ENCODE measurements at places on chromosomes 7 and 10.

- H3K36me3 ChIP-seq, result no peaks in the 10 kb centered on the region
- DNase-seq, result no peak
- H3K27ac ChIP-seq, result no peak overlapping the region
- H3K27me3 ChIP-seq, result no peaks in the 10 kb centered on the region
Measured at GRCh38 chr10:48416584-48417232, 110.2 kb downstream of the MAPK8 start.

GRCh38 chr10:59339351-59339750, 23.0 kb downstream of the FAM13C start:
- no peaks in the 10 kb centered on the region for H3K4me1 ChIP-seq
- H3K27ac ChIP-seq, result no peak overlapping the region
- no peak for DNase-seq
- H3K4me3 ChIP-seq, result no peak overlapping the region

DNA sequence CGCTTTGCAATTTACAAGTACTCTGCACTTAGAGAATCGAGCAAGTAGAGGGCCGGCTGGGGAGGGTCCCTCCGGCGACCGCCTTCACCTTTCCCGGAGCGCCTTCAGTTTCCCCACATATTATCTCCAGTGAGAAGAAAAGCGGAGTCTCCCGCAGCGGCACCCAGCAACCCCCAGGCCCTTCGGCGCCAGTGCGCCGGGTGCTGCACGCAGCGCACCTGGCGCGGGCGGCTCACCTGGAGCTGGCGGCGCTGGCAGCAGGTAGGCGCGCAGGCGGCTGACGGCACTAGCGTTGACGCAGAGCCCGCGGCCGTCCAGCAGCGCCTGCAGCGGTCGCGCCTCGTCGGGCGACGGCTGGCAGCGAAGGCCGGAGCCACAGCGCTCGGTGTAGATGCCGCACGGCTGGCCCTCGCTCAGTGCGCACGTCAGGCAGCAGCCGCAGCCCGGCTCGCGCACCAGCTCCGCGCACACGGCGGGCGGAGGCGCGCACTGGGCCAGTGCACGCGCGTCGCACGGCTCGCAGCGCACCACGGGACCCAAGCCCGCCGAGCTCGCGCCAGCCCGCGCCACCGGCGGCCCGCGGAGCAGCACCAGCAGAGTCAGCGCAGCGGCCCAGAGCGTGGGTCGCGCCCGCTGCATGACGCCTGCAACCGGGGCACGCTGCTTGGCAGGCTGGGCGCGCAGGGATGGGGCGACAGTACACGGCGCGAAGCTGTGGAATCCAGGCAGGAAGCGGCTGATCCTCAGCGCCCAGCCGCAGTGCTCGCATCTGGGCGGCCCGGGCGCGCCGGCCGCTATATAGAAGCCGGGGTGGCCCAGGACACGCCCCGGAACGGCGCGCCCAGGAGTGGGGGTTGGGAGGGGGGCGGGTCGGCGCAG, at the start of gene IGFBP3:
IGFBP3 (minus strand) TSS at position 771 of the 879 bp plus-strand sequence; CDS start at position 639, 132 bp downstream.
- peaks cover 13% of the 10 kb centered on the region for H3K4me1 ChIP-seq
- no peaks in the 10 kb centered on the region for H3K36me3 ChIP-seq
- H3K27ac ChIP-seq, result no peak within 1 kb of the TSS
- H3K27me3 ChIP-seq, result no peaks in the 10 kb centered on the region
- peak within 1 kb of the TSS; percentile 4 for H3K4me3 ChIP-seq

DNA sequence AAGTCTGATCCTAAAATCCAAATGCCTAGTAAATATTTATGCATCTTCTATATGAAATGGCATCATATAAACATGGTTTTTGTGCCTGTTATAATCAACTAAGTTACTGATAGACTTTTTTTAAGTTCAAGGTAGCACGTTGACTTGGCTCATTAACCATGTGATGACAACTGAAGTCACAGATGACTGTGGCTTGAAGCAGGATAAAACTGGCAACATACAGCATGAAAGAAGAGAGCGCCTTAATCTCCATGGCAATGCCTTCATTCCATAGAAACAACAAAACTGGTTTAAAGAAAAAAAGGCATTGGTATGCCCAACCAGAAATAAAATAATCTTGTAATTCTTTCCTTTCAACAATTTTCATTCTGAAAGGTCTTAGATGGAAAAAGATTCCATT, 188.9 kb upstream of the CDK1 start:
- no peak overlapping the region for H3K4me3 ChIP-seq
- H3K4me1 ChIP-seq, result no peaks in the 10 kb centered on the region
- H3K27me3 ChIP-seq, result no peaks in the 10 kb centered on the region
- H3K36me3 ChIP-seq, result no peaks in the 10 kb centered on the region

Data from CD8-positive, alpha-beta memory T cell (primary cell).